ENCODE measurements at places on chromosomes 11 and 22.
A peak's percentile ranks its signal among the peaks of the same experiment; 100 is the strongest.

DNA sequence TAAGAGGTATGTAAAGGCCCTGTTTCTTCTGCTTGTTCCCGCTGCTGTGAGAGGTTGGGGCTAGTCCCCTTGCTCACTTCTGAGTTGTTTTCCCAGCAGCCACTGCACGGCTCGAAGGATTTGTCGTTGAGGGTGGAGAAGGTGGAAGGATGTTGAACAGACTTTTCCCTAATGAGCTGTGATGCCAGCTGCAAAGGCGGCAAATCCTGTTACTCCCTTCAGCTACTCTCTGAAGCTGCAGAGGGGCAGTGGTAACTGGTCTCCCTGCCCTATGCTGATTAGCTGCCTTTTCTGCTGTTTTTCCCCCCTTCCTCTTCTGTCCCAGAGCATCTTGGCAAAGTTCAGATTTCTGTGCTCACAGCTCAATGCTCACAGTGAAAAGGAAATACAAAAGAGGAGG lies 90.4 kb upstream of the SLC25A18 start:
- DNase-seq, result no peak

DNA sequence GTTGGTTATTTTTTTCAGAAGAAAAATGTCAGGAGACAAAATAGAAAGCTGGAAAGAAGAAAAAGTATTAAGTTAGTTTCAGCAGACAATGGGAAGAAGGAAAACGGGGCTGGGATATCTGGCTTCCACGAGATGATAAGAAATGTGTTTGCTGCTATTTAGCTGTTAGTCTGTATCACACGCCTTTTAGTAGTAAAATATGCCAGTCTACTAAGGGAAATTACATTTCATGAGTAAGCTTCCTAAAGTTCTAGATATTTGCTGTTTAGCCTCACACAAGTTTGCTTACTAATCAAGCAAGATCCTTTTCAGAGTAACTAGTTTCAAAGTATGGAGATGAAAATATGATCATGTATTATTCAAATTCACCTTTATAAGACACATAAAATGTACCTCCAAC lies 1.5 kb downstream of the OR51B4 start:
- DNase-seq, result no peak

GRCh38 chr11:56889986-56890385 lies 98.7 kb upstream of the OR5AK2 start:
- no peak for DNase-seq

DNA sequence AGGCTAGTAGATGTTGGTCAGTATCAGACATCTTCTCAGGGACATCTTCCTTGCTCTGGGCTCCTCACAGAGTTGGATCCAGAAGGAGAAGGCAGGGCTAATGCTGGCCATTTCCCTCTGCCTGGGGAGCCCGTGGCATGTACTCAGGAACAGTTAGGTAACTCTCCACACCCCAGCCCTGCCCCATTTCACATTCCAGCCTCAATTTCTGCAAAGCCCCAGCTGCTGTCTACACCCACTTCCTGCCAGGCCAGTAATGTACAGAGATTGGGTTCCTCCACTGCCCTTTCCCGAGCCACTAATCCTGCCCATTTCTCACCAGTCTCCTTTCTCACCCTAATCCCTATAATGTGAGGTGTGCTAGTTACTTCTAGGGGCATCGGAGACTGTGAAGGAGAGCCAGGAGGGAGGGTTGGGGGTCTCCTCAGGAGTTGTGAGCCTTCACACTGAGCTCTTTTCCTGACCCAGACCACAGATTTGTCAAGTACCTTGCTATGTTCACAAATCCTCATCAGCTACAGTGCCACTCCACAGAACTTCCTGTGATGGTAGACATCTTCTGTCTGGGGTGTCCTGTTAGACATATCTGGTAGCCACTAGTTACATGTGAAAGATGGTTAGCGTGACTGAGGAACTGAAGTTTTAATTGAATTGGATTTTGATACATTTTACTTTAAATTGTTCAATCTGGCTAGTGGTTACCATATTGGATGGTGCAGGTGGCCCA lies 1.3 kb upstream of the SEC14L3 start:
- no peak for DNase-seq

DNA sequence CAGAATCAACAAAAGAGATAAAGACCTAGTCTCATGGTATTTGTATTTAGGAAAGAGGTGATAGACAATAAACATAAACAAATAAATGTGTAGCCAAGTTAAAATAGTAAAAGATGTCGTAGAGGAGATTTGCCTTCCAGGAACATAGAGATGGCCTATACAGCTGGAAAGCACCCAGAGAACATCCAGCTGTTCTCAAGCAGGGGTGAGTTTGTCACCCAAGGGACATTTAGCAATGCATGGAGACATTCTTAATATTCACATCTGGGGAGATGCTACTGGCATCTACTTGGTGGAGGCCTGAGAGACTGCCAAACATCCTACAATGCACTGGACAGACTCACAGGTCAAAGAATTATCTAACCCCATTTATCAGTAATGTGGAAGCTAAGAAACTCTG lies 88.3 kb downstream of the C11orf87 start:
- DNase-seq, result no peak

DNA sequence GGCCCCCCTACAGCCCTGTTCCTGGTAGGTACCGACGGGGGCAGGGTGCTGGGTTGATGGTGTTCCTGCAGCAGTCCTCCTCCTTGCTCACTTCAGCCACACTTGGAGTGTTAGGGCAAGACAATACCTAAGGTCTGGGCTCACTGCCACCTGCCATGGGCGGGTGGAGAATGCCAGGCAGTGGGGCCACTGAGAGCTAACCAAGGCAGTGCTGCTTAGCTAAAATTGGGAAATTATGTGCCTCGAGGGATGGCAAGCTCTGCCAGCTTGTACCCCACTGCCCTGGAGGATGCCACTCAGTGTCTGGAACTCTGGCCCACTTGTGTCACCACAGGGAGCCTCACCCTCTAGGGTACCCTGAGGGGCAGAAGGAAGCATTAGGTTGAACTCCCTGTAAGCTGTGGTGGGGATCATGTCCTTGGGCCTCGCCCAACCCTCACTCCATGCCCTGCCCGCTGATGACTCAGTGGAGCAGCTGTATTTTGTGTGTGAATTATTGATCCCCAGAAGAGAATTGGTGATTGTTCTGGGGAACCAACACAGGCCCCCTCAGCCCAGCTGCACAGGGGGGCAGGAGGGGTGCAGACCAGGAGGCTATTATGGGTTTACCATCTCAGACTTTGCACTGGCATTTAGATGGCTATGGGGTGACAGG lies 17.7 kb downstream of the PHLDB1 start:
- no peak for DNase-seq

DNA sequence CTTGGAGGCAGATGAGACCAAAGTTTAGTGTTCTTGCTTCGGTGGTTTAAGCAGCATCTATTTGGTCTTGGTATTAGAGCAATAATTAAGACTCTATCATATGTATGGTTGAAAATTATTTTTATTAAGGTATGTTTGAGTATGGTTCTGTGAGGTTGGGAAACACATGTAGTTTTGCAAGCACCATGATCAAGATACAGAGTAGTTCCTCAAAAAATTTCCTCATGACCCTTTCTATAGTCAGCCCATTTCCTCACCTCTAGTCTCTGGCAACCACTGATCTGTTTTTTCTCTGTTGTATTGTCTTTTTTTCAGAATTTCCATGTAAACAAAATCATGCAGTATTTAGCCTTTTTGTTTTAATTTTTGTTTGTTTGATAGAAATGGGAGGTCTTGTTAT lies 18.4 kb downstream of the MTMR3 start:
- no peak for DNase-seq

- DNase-seq, result no peak
Observed at GRCh38 chr22:49598338-49598737, 229.3 kb downstream of the BRD1 start.

DNA sequence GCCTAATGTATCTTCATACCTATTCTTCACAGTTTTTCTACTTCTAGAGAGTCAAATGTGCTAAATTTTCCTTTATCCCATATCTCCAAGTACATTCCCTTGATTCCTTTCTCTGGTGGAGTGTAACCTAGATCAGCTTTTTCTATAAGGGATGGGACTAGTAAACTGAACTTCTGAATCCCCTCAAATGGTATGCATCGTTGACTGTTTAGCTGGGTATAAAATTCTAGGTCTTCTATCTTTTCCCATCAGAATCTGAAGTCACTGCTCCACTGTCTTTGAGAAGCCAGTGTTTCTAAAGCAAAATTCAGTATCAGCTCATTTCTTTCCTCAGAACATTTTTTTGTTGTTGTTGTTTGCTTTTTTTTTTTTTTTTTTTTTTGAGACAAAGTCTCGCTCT lies 1256.8 kb downstream of the BRD1 start:
- DNase-seq, result no peak

DNA sequence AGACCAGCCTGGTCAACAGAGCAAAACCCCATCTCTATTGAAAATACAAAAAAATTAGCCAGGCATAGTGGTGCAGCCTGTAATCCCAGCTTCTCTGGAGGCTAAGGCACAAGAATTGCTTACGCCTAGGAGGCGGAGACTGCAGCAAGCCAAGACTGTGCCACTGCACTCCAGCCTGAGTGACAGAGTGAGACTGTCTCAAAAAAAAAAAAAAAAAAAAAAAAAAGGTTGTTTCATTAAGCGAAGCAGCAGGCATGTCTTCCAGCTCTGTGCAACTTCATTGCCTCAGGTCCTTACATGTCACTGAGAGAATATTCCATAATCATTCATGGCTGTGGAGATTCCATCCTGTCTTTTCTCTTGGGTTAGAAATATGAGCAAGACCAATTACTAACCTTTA lies 16.9 kb downstream of the GAB2 start:
- no peak for DNase-seq

DNA sequence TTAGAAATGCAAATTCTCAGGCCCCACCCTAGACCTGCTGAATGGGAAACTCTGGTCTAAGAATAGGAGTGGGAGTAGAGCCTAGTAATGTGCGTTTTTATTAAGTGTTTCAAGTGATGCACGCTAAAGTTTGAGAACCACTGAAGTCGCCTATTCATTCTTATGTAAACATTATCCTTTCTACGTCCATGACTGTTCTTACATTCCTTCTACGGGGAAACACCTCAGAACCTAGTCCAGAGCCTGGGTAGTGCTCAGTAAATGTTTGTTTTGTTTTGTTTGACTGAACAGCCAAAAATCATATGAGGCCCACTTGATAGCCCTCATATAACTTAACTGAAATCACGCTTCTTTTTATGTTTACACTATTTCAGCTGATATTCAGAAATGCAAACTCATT lies 29.8 kb downstream of the VSIG10L2 start:
- DNase-seq, result no peak

DNA sequence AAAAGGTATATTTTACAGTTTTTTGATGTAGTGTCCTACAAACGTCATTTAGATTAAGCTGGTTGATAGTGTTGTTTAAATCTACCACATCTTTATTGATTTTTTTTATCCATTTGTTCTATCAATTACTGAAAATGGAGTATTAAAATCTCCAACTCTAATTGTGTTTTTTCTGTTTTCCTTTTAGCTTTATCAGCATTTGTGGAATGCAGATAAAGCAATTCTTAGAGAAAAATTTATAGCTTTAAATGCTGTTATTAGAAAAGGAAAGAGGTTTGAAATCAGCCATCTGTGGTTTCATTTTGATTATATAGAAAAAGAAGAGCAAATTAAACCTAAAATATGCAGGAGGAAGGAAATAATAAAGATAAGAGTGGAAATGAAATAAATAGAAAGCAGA lies 39.4 kb upstream of the CBX6 start:
- DNase-seq, result no peak

DNA sequence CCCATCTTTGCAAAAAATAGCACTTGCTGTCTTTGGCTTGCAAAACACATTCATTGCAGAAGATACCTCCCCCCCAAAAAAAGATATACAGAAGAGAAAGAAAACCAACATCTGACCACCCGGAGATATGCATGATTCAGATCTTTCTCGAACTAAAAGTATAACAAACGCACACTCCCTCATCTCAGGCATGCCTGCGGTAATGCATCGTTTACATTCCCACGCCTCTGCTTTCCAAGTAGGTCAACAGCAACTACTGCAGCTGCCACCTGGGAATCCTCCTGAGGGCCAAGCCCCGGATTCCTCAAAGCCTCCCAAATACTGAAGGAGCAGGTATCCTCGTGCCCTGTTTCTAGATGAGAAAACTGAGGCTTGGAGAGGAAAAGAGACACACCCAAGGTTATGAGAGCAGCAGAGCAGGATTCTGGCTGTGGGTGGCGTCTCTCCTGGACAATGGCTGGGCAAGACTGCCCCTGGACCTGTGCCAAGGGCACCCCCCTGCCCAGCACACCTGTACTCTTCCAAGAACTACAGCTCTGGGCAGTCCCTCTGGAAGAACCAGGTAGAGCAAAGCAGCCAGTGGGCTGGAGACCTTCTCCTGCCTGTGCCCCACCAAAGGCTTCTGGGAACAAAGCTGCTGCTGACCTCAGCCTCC lies 38.1 kb downstream of the NUP50 start:
- peak; percentile 71 for DNase-seq

- no peak for DNase-seq
Observed at GRCh38 chr11:107439586-107440167, 17.9 kb downstream of the CWF19L2 start.

DNA sequence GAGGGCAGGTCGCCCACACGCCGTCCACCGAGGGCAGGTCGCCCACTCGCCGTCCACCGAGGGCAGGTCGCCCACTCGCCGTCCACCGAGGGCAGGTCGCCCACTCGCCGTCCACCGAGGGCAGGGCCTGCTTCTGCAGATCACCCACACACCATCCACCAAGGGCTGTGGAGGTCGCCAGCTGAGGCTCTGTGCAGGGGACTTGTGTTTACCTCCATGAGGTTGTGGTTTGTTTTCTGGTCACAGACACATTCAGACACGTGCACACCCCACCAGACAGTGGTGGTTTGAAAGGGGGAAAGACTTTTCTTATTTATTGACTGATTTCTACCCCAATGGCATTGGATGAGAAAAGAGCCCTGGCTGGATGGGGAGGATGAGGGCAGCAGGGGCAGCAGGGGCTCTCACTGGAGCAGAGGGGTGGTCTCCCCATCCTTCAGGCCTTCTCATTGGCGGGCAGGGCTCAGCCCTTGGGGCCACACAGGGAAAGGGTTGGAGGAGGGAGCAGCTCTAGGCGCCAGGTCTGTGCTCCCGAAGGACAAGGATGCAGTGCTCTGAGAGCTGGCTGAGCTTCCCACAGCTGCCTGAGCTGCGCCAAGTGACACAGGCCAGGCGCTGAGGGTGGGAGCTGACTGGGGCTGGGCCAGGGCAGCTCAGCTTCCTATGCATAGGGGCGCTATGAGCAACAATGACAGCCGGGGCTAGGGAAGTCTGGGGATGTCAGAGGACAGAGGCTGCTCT lies 252.6 kb upstream of the B3GAT1 start:
- no peak for DNase-seq

GRCh38 chr11:16441461-16441860 lies 85.1 kb upstream of the SOX6 start:
- DNase-seq, result no peak

GRCh38 chr11:118260353-118260752 lies 3.7 kb downstream of the MPZL2 start:
- no peak for DNase-seq
